ENCODE measurements at places on chromosomes 4 and X. TPM values are rescaled to one million over a fixed set of nuclear protein-coding genes. Genes with fewer than 3 reads are reported as not detected.

GRCh38 chrX:99572711-99573110 is 837.4 kb downstream of the PCDH19 start:
- no peak overlapping the region for H3K4me3 ChIP-seq
- no peaks in the 10 kb centered on the region for H3K4me1 ChIP-seq
- H3K27ac ChIP-seq = no peak overlapping the region
- H3K36me3 ChIP-seq = no peaks in the 10 kb centered on the region
- H3K27me3 ChIP-seq = no peaks in the 10 kb centered on the region

- H3K27ac ChIP-seq = no peak overlapping the region
- H3K4me3 ChIP-seq = no peak overlapping the region
- DNase-seq = no peak
- no peaks in the 10 kb centered on the region for H3K36me3 ChIP-seq
Observed at GRCh38 chr4:189053621-189054020, 887.1 kb upstream of the FRG1 start.

- DNase-seq = no peak
- no peak overlapping the region for H3K27ac ChIP-seq
- peaks cover 6% of the 10 kb centered on the region for H3K27me3 ChIP-seq
- H3K36me3 ChIP-seq = no peaks in the 10 kb centered on the region
- no peak overlapping the region for H3K4me3 ChIP-seq
Observed at GRCh38 chr4:3829956-3830773, 64.0 kb downstream of the ADRA2C start.

GRCh38 chrX:134074151-134074550 is 88.8 kb upstream of the GPC3 start:
- no peaks in the 10 kb centered on the region for H3K27me3 ChIP-seq
- no peaks in the 10 kb centered on the region for H3K4me1 ChIP-seq
- no peak overlapping the region for H3K27ac ChIP-seq
- no peaks in the 10 kb centered on the region for H3K36me3 ChIP-seq

Gene TRIM61
- polyA plus RNA-seq = 6.0 TPM

Gene ENOPH1
- polyA plus RNA-seq = 44.7 TPM

Gene FREM3
- polyA plus RNA-seq = 0.16 TPM

Gene RWDD4
- 20.0 TPM for polyA plus RNA-seq
